ENCODE measurements at places on chromosomes 7 and 10.

DNA sequence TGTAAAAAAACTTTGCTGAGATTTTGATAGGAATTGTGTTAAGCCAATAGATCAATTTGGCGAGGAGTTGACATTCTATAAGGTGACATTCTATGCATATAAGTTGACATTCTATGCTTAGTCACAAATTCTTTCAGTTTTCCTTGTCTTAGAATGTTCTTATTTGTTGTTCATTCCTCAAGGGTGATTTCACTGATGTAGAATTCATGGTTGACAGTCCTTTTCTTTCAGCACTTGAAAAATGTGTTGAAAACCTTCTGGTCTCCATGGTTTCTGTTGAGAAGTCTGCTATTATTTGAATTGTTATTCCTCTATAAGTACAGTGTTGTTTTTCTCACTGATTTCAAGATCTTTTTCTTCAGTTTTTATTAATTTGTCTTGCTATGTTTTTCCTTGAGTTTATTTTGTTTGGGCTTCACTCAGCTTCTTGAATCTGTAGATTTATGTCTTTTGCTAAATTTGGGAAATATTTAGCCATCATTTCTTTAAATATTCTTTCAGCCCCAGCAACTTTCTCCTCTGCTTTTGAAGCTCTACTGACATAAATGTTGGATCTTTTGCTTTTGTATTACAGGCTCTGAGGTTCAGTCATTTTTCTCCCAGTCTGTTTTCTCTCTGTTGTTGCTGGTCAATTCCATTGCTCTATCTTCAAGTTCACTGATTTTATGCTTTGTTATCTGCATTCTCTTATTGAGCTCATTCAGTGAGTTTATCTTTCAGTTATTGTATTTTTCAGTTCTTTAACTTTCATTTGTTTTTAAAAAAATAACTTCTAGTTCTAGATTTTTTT lies 154.9 kb downstream of the SDK1 start:
- DNase-seq: no peak

DNA sequence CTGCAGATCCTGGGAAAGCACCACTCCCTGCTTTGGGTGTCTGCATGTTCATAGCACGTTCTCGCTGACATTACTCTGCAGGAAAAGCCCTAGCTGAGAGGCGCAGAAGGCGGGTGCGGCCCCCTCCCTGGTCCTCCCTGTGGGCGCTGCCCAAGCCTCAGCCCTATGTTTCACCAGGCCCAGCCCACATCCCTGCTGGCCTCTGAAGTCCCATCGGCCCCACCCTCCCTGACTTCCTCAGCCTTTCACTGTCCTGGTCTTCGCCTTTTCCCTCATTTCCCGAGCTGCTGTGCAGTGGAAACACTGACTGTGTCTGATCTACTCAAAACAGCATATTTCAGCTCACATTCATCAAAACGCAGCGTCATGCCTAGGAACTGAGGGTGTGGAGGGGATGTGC lies 36.3 kb upstream of the DIP2C start:
- DNase-seq: no peak

DNA sequence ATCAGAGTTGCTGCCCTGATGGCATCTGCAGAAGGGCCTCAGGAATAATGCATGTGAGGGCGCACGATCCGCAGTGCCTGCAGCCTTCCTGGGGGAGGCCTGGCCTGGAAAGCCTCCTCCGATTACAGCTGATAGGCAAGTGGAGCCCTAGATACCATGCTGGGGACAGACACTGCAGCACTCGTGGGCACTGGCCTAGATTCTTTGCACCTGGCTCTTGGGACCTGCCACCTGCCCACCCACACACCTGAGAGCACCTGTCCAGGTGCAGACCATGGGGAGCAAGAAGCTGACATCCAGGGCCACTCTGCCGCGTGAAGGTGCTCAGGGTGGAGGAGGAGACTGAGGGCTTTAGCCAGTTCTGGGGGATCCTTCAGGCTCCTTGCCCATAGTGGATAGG lies 14.8 kb downstream of the YKT6 start:
- no peak for DNase-seq

DNA sequence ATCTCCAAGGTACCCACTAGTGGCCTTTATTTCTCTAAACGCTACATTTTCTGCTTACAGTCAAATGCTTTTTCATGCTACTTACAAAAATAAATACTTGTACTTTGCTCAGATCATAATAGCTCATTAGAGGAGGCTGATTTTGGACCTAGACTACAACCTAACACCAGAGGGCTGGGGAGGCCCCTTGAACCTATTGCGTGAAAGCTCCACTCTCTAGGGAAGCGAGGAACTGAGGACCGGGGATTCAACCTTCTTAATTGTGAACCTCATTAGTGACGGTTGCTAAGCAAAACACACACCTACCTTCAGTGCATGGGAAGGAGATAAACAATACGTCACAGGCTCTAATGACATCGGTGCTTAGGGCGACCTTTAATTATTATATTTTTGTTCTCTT lies 92.1 kb downstream of the EBF3 start:
- no peak for DNase-seq

DNA sequence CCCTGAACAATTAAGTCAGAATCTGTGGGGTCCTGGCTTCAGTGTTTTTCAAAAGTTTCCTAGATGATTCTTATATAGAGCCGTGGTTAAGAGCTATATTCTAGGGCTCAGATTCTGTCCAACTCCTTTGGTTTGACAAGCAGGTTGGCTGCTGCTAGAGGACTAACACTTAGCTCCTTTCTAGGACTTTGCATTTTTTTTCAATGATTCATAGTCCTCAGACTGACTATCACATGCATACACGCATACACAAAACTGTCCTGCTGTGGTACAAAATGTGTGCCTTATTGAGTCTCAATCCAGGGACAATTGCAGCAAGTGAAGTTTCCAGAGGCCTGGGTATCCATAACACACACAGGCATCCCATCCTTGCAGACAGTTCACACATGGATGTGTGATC lies 392.0 kb downstream of the NRG3 start:
- DNase-seq: no peak

DNA sequence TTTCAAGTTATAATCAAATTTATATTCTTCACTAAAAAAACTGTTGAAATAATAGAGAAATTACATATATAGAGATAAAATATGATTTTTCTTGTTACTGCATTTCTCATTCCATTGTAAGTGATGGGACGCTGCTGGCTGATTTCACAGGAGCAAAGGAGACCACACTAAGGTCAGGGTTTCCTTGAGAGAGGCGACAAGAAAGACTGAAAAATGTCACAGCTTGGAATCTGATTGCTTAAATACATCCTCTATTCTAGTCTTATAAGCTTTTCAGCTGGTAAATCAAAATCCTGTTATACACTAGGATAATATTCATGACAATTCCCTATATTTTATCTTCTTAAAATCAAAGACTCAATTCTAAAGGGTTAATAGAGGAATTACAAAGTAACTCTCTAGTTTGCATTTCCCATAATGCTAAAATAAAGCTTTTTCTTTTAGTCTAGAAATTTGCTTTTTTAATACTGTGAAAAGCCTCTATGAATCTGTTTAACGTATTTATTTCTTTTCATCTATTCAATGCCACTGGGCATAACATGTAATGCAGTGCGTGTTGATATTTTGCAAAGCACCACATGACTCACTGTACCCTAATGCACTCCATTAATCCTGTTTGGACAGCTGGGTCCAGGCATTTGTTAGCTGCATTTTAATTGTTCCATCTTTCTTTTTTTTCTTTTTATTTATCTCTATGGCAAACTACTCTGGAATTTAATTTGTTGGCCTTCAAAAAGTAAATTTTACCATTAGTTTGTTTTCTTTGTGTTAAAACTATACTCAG lies 81.7 kb downstream of the RNF32 start:
- DNase-seq: no peak

- no peak for DNase-seq
These were observed 15.6 kb downstream of the NACAD start for GRCh38 chr7:45073031-45073785.

DNA sequence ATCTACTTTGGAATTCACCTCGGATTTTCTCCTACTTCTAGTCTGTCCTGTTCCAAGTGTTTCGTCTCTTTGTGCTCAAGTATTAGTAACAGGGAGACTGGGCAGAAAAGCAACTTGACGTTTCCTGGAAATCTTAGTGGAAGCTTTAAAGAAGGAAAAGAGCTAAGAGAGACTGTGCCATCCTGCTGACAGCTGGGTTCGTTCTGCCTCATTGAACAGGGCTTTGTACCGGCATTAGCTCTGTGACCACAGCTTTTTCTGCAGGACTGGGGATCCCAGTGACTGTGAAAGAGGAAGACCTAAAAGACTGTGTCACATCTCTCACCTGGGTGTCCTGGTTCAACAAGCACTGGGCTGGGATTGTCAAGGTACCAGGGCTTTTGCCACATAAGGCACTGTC lies 70.8 kb upstream of the CDCA7L start:
- no peak for DNase-seq

Data from HuH-7 (cell line).